ENCODE measurements at places on chromosomes 12 and 14. TPM values are rescaled to one million over a fixed set of nuclear protein-coding genes. Genes with fewer than 3 reads are reported as not detected.

The FAIM2 gene
- not detected for total RNA-seq

DNA sequence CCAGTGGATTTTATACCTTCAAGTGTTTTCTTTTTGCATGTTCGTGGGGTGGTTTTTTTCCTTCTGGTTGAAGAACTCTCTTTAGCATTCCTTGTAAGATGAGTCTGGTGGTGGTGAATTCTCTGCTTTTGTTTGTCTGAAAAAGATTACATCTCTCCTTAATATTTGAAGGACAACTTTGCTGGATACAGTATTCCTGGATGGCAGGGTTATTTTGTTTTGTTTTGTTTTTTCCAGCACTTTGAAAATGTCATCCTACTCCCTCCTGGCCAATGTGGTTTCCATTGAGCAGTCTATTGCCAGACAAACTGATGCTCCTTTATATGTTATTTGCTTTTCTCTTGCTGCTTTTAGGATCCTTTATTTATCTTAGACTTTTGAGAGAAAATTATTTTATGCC, 43.2 kb upstream of the ZFP36L1 start:
- no peak for DNase-seq

GRCh38 chr12:65609359-65609771, 214.9 kb upstream of the HMGA2 start:
- DNase-seq: no peak

GRCh38 chr12:111846016-111846415, 4.0 kb downstream of the MAPKAPK5 start:
- no peak for DNase-seq

Measured in glomerular endothelial cell (primary cell).